ENCODE measurements at places on chromosomes 3 and 15. TPM values are rescaled to one million over a fixed set of nuclear protein-coding genes. Genes with fewer than 3 reads are reported as not detected.

TRPM1 gene
- not detected for total RNA-seq

FAM227B gene
- total RNA-seq: 2.6 TPM

SNAPC5 gene
- 21.7 TPM for total RNA-seq

STIMATE gene
- total RNA-seq: 24.1 TPM

ILDR1 gene
- not detected for total RNA-seq

CAPN3 gene
- 17.4 TPM for total RNA-seq

PEX11A gene
- total RNA-seq: 15.0 TPM

ARHGAP31 gene
- 17.6 TPM for total RNA-seq

PCNP gene
- total RNA-seq: 66.6 TPM

GOLGA8G gene
- total RNA-seq: not detected

DNASE1L3 gene
- 3.2 TPM for total RNA-seq

IL17RE gene
- total RNA-seq: 8.5 TPM

ACOX2 gene
- total RNA-seq: 18.2 TPM

CCPG1 gene
- 74.3 TPM for total RNA-seq

EIF2B5 gene
- 36.3 TPM for total RNA-seq

GRCh38 chr3:58690490-58690889 is 23.9 kb upstream of the FAM3D start:
- no peak for DNase-seq

GRCh38 chr3:188641076-188641475 is 487.1 kb downstream of the LPP start:
- no peak for DNase-seq

GRCh38 chr3:100004931-100005330 is 109.4 kb downstream of the FILIP1L start:
- no peak for DNase-seq

DNA sequence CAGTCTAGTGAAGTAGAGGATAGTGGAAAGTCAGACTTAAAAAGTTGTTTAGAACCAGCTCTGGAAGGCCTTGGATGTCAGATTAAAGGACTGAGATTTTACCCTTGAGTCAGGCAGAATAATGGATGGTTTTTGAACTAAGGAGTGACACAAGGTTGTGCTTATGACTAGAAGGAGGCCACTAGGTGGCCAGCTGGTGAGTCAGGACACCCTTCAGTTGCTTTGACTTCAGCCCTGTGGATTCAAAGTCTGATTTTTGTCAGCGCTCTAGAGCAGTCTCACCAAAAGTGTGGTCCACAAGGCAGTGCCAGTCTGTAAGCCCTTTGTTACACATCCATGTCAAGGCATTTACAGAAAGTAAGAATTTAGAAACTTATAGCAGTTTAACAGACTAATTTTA is 3.8 kb upstream of the GABPB1 start:
- no peak for DNase-seq

DNA sequence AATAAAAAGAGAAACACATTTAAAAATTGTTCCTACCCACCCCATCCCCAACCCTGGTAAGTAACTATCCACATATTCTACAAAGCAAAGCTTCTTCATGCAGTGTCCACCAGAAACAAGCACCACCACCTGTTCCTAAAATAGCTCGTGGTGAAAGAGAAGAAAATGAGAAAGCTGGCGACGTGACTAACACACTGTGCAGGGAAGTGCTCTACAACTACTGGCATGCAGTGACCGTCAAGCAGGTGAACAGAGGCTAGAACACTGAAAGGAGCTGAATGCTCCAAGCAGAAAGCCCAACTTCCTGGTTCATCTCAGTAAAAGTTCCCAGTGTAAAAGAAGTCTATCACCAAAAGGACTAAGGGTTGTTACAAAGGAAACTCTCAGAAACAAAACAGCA is 80.7 kb downstream of the NR2E3 start:
- DNase-seq: no peak

- no peak for DNase-seq
These were observed 60.7 kb downstream of the CFAP20DC start for GRCh38 chr3:58989163-58989562.

DNA sequence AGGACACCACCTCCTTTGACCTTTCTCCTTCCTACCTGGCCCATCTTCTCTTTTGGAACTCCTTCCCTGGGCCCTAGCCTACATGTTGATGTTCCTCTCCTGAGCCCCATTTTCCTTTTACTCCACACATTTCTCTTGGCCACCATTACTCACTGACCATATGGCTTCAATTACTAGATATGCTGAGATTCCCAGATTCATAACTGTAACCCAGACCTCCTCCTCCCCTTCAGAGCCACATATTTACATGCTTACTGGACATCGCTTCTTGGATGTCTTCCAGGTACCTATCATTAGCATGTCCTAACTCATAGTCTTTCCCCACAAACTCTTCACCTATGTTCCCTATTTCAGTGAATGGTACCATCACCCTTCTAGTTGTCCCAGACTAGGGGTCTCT is 24.4 kb upstream of the TRIM59 start:
- no peak for DNase-seq

DNA sequence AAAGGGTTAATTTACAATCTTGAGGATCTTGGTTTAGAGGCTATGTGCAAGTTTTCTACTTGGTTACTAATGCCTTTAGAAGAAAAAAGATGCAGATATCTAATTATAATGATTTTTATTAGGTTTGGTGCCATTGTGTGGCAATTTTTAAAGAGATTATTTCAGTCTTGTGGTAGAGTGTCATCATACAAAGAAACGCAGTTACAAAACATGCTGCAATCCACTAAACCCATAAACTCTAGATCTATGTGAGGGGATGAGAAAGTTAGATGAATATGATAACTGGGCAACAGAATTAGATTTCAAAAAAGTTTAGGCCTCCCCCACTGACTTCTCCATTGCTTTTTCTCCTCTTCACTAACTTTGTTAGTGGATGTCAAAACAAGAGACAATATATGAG is 106.0 kb downstream of the ARPP21 start:
- DNase-seq: no peak

GRCh38 chr3:11601446-11602238 is 42.1 kb downstream of the VGLL4 start:
- DNase-seq: peak; percentile 63

GRCh38 chr3:23761440-23761896 is 44.3 kb upstream of the UBE2E1 start:
- DNase-seq: no peak

GRCh38 chr3:124923833-124924232 is 10.7 kb downstream of the MUC13 start:
- no peak for DNase-seq

DNA sequence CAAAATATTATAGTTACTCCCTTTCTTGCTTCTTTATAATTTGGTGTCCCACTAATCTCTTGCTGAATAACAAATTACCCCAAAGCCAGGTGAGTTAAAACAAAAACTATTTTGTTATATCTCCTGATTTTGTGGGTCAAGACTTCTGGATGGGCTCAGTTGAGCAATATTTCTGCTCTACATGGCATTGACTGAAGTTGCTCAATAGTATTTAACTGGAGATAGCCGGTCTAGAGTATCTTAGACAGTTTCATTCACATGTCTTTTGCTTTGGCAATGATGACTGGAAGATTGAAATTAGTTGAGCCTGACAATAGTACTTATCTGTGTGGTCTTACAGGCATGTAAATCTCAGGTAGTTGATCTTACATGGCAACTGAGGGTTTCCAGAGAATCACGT is 51.0 kb upstream of the TP63 start:
- DNase-seq: no peak

- no peak for DNase-seq
These were observed 166.7 kb upstream of the THBS1 start for GRCh38 chr15:39414201-39414600.

DNA sequence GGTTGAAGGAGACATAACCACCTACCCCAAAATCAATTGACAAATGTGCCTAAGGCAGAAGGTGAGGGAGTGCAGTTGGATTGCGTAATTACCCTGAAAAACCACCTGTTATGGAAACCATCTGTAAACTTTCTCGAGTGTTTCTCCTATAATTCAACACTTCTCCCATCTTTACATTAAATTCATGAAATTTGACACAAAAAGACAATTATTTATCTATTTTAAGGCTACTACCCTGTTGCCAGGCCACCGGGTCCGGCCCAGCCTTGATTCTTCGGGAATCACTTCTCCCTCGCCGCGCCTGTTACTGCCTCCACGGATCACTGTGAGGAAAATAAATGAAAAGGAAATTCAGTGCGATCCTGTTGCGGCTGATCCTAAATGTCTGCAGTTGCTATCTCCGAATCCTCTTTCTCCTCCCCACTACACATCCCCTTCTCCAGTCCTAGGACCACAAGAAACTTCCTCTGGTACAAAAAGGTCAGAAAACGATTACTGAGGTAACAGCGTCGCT is 646 bp downstream of the IQCB1 start:
- DNase-seq: no peak

DNA sequence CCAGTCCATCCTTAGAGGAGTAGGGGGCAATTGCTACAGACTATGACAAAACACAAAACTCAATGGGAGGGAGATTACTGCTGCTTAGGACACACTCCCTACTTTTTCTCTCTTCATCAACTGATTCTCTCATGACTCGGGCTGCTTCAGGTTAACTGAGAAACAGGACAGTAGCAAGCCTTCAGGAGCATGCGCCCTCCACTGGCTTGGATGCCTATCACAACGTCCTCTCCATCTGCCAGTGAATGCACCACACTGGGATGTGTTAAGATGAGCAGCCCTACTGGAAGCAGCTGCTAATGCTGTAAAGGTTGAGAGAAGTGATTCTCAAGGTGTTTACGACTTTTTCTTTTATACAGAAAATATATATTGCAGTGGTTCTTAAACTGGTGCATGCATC is 542.3 kb downstream of the EDEM1 start:
- no peak for DNase-seq

- DNase-seq: no peak
These were observed 6.6 kb upstream of the MNS1 start for GRCh38 chr15:56471440-56472069.

DNA sequence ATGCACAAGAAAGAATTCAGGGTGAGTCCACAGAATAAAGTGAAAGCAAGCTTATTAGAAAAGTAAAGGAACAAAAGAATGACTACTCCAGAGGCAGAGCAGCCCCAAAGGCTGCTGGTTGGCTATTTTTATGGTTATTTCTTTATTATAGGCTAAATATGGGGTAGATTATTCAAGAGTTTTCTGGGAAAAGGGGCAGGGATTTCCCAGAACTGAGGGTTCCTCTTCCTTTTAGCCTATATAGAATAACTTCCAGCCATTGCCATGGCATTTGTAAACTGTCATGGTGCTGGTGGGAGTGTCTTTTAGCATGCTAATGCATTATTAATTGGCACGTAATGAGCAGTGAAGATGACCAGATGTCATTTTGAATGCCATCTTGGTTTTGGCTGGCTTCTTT is 13.6 kb downstream of the GLDN start:
- DNase-seq: no peak

GRCh38 chr15:44101944-44102343 is 93.1 kb downstream of the FRMD5 start:
- DNase-seq: no peak

DNA sequence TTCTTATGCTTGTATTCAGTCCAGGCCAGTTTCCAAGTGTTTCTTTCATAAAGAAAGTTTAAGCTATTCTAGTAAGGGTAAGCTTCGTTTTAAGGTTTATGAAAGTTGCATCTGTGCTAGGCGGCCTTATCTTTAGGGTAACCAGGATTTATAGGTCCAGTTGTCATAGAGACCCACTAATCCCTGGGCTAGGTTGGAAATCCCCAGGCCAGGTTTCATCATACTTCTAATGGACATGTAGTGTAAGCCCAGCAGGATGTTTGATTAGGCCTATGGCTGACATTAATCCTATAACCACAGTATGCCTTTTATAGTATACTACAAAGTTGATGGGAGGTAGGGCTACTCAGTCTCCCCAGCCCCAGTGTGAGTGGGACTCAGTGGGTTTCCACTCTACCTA is 312.4 kb downstream of the CACNA2D3 start:
- DNase-seq: no peak

- no peak for DNase-seq
These were observed 8.4 kb downstream of the FRMD5 start for GRCh38 chr15:44186705-44187104.

DNA sequence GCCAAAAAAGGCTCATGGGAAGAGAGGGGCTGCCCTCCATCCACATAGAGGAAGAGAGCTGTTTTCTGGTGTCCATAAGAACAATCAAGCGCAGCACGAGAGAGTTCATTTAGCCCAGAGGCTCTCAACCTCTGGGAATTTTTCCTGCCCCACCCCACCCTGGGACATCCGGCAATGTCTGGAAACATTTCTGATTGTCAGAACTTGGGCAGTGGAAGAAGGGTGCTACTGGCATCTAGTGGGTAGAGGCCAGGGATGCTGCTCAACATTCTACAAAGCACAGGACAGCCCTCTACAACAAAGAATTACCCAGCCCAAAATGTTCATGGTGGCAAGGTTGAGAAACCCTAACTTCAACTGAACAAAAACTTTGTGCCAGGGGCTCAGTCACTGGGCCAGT is 92.9 kb downstream of the RAB11A start:
- DNase-seq: peak; percentile 19

- peak; percentile 38 for DNase-seq
These were observed 501 bp downstream of the DMXL2 start for GRCh38 chr15:51621936-51622603.

GRCh38 chr3:188605231-188605630 is 451.3 kb downstream of the LPP start:
- DNase-seq: no peak

GRCh38 chr3:169256796-169257522 is 406.6 kb downstream of the MECOM start:
- DNase-seq: no peak

- no peak for DNase-seq
These were observed 12.4 kb upstream of the ZMAT3 start for GRCh38 chr3:179083977-179084376.

- DNase-seq: no peak
These were observed 137.5 kb downstream of the LRRK1 start for GRCh38 chr15:101056366-101057334.

GRCh38 chr15:70430069-70430468 is 332.4 kb upstream of the TLE3 start:
- DNase-seq: no peak

DNA sequence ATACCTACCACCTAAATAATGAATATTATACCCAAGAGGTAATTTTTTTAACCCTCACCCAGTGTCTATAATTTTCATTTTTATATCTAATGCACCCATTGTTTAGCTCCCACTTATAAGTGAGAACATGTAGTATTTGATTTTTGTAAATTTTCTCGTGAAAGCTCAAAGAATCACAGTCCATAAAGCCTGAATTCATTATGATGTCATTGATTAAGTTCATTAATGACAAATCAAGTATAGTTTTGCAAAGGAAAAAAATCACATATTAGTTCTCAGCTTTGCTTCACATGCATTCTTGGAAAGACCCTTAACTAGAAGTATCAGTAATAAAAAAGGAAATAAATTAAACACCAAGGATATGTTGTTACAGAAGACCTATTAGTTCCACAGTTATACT is 425.3 kb upstream of the UBE2E2 start:
- DNase-seq: no peak

- DNase-seq: no peak
These were observed 10.9 kb upstream of the IDH2 start for GRCh38 chr15:90113166-90113565.

- no peak for DNase-seq
These were observed 14.3 kb upstream of the PDE8A start for GRCh38 chr15:84967380-84967779.

Measured in uterus (tissue), 4 donors.